ENCODE measurements at places on chromosomes 7 and 10.

DNA sequence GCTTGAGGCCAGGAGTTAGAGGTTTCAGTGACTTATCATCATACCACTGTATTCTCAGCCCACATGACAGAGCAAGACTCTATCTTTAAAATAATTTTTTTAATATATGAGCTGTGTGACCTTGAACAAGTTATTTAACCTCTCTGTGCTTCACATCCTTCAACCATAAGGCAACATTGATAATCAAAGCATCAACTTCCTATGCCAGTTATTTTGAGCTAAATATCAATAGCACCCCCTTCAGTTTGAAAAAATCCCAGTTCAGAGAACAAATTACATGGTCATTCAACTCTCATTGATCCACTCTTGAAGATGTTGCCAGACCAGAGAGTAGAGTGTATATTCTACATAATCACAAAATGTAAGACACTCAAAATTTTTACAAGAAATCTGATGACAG lies 53.0 kb downstream of the ASNS start:
- no peak for DNase-seq

DNA sequence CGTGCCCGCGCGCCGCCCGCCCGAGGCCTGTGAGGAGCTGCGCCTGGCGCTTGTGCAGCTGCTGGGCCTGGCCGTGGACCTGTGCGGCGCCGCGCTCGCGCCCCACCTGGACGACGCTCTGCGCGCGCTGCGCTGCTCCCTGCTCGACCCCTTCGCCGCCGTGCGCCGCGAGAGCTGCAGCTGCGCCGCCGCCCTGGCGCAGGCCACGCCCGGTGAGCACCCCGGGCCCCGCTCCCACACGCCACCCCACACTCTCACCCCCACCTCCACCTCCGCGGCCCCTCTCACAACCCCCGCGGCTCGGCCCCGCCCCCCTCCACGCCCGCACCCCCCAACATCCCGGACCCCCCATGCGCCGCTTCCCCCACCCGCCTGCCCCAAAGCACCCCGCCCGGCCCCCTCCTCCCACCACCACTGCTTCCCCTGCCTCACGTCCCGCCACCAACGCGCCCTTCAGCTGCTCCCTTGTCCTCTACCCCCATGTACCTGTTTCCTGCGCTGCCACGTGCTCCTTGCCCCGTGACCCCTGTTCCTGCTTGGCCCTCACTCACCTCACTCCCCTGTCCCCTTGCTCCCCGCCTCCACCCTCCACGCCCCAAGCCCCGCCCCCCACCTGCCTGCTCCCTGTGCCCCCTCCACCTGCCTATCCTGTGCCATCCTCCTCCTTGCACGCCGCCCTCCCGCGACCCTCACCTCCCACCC lies at the start of gene PRKAR1B:
PRKAR1B (minus strand) TSS at position 178 of the 702 bp plus-strand sequence. CDS start 15,776 bp downstream, outside the sequence.
- peak; percentile 40 for DNase-seq

DNA sequence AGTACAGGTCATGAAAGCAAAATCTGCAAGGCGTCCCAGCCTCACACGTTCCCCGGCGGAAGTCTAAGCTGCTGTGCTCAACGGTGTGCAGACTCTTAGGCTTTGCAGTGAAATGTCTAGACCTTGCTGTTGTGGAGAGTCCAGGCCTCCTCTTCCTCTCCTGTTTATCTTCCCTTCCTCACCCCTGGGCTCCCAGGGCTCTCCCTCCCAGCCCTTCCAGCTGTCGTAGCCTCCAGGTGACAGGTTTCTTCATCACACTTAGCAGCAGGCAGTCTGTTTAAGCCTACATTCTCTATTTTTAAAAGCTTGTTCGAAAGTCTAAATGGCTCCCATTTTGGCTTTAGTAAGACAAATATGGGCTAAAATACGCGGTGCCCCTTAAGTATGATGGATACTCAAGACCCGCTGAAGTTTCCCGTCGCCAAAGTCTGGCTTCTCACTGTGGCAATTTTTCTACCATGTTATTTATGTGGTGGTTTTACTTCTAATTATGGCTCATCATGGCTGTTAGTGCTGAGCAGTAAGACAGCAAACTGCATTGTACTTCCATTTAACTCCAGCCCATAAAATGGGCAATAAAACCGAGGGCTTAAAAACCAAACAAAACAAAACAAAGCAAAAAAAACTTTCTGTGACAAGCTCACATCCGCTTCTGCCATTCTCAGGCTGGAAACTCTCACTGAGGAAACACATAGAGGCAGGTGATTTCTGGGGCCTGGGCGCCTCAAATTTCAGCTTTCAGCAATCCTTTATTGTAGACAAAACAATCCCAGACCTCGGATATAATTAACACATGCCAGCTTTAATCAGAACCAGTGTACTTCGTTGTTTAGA lies 243.2 kb downstream of the SNX10 start:
- DNase-seq = no peak

DNA sequence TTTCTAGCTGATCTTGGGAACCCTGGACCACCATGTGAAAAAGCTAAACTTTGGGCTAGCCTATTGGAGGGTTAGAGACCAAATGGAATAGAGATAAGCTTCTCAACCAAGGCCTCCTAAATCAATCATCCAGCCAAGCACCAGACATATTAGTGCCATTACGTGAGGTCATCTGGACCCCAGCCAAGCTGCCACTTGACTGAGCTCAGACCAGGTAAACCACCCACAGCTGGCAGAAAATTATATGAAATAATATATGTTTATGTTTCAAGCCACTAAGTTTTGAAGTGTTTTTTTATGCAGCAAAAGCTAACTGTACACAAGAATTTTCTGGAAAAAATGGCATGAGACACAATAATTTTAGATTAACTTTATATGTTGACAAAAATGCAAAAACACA lies 82.6 kb upstream of the PCGF5 start:
- no peak for DNase-seq

DNA sequence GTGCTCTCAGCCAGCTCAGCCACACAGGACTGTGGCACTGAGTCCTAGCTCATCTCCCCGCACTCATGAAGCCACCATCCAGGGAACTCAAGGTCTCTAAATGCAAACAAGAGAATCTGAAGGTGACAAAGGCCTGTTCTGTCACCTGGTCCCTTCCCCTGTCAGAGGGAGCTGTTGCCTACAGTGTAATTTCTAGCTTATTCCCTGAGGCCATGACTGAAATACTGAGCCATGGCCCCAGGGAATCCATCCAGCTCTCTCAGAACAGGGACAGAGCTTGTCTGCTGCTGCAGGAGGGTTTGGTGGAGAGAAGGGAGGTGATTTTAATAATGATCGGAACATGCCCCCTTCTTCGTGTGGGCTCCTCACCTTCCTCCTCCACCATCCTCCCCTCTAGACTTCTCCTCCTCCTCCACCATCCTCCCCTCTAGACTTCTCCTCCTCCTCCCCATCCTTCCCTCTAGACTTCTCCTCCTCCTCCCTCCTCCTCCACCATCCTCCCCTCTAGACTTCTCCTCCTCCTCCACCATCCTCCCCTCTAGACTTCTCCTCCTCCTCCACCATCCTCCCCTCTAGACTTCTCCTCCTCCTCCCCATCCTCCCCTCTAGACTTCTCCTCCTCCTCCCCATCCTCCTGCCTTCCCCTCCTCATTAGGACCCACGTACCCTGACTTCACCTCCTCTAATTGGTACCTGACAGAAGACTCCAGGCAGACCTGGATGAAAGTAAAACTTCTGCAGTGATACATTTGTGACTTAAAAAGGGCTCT lies 338.0 kb upstream of the MKI67 start:
- DNase-seq = no peak

DNA sequence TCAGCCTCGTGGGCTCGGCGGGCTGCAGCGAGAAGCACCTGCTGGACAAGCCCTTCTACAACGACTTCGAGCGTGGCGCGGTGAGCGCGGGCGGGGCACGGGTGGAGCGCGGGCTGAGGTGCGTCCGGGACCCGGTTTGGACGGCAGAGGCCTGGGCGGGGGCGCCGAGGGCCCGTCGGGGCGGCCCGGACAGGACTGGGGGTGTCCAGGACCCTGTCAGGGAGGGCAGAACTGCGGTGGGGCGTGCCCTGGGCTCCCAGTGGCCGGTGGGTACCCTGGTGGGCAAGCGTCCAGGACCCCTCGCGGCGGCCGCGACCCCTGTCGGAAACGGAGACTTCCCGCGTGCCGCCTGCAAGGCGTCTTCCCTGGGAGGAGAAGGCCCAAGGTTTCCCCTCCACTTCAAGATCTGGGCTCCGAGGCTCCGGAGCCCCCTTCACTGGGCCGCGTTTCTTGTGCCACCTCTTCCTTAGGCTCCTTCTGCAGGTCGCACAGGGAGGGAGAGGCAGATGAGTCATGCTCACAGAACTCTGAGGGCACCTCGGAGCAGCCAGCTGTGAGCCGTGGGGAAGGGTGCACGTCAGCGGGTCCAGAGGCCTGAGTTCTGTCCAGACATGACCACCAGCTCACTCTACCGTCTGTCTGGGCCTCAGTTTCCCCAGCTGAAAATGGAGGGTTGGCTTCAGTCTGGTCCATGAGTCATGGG lies 485 bp downstream of the ALOX5 start:
- no peak for DNase-seq

- DNase-seq = no peak
Observed at GRCh38 chr10:92913973-92914372, 65.7 kb downstream of the EXOC6 start.

GRCh38 chr10:76874176-76874575 lies 763.4 kb downstream of the KCNMA1 start:
- DNase-seq = no peak

DNA sequence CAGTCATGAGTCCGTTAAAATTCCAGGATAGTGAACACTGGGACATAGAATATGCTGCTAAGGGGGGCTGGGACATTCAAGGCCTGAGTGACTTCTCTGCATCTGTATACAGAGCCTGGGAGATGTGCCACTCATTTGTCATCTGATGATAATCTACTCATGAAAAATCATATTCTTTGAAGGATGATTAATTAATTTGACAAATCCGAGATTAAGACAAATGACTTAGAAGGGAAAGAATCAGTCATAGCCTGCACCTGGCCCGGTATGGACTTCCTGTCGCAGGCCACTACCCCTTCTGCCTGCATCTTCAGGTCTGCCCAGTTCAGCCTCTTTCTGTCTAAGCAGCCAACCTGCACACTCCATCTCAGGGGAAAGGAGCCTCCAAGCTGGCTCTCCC lies 18.8 kb upstream of the FAM170B start:
- no peak for DNase-seq

DNA sequence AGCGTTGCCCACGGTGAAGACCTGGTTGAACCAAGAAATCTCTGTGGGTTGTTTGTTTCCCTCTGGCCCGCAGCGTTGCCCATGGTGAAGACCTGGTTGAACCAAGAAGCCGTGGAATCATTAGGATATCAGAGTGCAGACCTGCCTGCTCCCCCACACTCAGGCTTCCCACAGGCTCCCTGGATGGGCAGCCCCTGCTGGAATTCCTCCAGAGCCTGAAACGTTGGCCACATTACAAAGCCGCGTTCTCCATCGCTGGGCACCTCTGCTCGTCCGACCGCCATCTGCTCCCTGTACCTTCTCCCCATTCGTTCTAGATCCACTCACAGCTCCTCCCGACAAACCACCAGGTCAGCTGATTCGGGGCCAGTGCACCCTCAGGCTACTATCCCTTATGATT lies 266.9 kb upstream of the SHH start:
- no peak for DNase-seq

DNA sequence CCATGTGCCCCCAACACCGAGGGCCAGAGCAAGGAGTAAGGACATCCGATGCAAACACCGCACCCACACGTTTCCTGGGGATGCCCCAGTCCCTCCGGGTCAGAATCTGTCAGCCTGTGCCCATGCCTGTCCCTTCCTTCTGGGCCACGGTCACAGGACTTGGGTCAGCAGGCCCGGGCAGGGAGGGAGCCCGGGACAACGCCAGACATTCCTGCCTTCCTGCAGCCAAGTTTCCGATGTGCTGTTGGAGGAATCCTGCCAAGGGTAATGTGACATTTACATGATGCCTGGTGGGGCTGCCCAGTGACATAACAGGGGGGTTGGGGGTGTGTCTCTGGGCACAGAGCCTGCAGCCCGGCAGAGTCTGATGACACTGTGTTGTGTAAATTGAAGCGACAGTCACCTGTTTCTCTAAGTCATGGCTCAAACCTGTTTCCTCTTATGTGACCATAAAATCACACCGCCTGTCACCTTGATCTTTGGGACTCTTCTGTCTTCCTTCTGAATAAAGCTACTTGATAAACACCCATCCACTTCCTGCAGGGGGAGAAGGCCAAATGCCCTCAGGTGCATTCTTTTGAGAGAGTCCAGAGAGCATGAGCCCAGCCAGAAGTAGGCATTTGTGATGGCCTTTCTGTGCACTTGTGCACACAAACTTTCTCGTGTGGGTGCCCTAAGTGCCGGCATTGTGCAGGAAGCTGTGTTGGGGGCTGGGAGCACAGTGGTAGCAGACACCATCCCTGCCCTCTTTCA lies 175.3 kb upstream of the RHEB start:
- DNase-seq = no peak

DNA sequence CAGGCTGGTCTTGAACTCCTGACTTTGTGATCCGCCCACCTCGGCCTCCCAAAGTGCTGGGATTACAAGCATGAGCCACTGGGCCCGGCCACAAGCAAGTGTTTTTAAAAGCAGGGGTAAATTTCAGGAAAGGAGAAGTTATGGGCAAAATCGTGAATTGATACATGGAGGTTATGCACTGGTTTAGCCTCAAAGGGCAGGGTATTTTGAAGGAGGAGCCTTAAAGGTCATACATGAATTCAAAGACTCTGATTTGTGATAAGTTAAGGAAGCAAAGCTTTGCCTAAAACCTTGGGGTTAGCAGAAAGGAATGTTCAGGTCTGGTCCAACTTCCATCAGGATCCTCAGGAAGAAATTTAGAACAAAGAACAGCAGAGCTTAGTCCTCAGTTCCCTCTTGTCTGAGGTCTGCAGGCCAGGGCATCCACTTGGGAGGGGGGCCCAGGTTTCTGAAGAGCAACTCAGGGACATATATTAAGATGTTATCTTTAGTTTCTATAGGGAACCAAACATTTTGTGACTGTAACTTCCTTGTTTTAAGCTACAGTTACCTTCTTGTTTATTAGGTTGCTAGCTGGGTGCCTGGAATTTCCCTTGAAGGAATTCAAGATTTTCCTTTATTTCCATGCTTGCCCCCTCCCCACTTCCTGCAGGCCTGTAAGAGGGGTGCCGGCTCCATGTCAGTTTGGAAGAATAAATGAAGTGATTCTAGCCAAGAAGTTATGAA lies 2.8 kb upstream of the REPIN1 start:
- no peak for DNase-seq

GRCh38 chr7:38360776-38361175 lies 87.3 kb upstream of the TARP start:
- DNase-seq = no peak

DNA sequence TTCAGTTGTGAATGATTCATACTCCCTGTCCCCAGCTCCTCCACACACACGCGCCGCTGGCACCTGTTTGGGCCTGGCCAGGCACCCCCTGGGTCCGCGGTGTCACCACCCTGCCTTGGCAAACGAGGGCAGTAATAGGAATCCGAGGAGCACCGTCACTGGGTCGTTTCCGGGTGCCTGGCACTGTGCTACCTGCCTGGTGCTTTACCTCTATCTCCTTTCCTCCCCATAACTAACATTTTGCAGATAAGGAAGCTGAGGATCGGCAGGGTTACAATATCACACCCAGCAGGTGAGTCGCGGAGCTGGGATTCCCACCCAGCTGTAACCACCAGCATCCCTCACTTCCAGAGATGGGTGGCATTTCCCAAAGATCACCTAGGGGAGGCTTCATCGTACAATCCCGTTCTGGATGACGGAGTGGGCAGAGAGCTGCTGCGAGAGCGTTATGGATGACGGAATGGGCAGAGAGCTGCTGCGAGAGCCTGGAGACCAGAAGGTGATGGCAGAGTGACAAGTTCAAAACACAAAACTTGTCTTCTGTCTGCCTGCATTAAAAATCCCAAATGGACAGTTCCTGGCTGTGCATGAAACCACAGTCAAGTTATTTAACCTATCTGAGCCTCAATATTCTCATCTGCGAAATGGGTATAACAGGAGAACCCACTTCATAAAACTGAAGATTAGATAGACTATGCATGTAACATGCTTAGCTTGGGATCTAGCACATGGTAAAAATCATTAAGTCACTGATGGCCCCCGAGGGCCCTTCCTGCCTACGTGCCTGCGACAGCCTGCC lies 1.1 kb upstream of the HSPA12A start:
- DNase-seq = no peak
